Adrenal gland (tissue), 19 donors: ENCODE measurements at places on chromosomes 13 and 19. TPM values are rescaled to one million over a fixed set of nuclear protein-coding genes. Genes with fewer than 3 reads are reported as not detected.
A peak's percentile ranks its signal among the peaks of the same experiment; 100 is the strongest.

- no peak for DNase-seq
Measured at GRCh38 chr13:39773833-39774232, 118.4 kb downstream of the COG6 start.

DNA sequence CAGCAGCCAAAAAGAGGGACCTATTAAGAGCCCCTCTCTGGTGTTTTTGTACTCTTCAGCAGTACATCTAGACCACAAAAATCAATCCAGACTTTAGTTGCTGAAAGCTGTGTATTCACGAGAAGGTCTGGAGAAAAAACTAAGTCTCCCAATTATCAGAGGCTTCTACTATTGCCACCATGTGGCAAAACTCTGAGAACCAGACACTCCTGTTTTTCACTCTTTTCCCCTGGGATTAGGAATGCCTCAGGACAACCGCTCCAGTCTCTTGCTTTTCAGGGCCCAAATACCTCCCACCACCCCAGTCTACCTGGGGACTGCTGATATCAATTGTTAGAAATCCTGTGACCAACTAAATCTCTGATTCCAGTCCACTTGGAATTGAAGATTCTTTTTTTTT, 30.1 kb upstream of the OBI1 start:
- no peak for DNase-seq

GRCh38 chr19:5308451-5309437, 31.9 kb downstream of the PTPRS start:
- DNase-seq: no peak

- DNase-seq: peak; percentile 66
Measured at GRCh38 chr19:40165362-40165937, 25.8 kb upstream of the MAP3K10 start.

GRCh38 chr13:19772306-19772705, 10.4 kb downstream of the PSPC1 start:
- DNase-seq: no peak

DNA sequence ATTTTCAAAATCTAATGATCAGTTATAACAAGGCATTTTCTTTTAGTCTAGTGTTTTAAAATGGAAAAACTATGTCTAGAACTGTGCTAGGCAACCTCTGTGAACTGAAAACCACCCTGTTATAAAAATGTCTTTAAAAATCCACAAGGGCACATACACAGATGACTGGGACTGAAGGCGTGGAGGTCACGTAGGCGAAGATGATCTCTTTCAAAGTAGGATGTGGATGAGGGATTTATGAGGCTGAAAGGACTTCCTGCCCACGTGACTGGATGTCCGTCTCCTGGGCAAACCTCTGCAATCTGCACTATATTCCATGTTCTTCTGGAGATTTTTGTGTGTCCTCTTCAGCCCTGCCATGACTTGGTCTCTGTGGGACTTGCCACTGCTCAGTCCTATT, 84.2 kb upstream of the ZNF536 start:
- DNase-seq: no peak

DNA sequence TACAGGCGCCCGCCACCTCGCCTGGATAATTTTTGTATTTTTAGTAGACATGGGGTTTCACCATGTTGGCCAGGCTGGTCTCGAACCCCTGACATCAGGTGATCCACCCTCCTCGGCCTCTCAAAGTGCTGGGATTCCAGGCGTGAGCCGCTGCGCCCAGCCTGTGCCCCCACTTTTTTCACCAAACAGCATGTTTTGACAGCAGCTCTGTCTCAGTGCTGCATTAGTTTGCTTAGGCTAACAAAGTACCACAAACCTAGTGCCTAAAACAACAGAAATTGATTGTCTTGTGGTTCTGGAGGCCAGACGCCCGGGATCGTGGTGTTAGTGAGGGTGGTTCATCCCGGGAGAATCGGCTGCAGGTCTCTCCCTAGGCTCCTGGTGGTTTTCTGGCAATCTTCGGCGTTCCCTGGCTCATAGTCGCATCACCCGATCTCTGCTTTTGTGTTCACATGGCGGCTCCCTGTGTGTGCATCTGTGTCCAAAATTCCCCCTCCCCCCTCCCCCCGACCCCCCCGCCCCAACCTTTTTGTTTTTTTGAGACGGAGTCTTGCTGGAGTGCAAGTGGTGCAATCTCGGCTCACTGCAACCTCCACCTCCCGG, 30.0 kb downstream of the MYH14 start:
- DNase-seq: no peak

DNA sequence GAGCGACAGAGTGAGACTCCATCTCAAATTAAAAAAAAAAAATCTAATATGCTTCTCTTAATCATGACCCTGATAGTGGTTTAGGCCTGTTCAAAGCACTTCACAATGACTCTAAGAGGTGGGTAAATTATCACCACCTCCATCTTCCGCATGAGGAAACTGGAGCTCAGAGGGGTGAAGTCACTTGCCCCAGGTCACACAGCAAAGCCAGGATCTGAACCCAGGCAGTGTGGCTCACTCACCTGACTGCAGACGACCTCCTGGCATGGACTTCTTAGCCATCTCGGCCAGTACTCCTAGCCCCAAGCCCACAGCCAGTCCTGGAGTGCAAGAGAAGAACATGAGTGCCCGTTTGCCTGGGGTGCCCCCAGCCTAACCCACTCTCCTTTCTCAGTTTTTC, 6.9 kb downstream of the COQ8B start:
- DNase-seq: no peak

GRCh38 chr13:94327318-94327717, 152.2 kb downstream of the DCT start:
- no peak for DNase-seq

GRCh38 chr19:48568345-48568886, 16.4 kb downstream of the SULT2B1 start:
- DNase-seq: peak; percentile 97

DNA sequence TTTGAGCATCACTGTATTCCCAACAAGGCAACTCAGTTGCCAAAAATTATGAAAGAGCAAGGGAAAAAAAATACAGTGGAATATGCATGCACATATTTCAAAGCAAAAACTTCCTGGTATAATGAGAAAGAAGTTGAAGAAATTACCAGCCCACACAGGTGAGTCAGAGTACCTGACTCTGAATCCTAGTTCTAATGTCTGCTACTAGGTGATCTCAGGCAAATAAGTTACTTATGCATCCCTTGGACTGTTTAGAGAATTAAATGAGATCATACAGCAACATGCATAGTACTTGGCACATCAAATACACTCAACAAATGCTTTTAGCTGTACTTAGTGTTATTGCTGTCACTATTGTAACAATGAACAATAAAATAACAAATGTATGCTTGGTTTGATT, 144.9 kb downstream of the MIPEP start:
- no peak for DNase-seq

DNA sequence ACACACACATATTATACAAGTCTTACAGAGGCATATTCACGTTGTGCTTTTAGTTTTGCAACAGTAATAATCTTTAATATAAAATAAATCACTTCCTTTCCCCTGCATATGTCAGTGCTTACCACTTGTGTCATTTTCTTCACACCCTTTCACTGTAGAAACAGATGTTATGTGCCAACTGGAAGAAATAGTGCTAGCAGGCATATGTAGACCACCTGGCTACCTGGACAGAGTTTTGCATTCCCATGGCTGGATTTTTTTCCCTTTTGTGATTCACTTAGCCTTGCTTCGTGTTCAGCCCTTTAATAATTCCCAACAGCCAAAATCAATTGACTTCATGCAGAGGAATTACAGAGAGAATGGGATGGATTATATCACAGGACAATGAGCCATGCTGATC, 399.1 kb upstream of the SPRY2 start:
- no peak for DNase-seq

- DNase-seq: no peak
Measured at GRCh38 chr13:84741253-84741652, 859.0 kb upstream of the SLITRK1 start.

- no peak for DNase-seq
Measured at GRCh38 chr13:46039411-46040182, 12.9 kb downstream of the ZC3H13 start.

- no peak for DNase-seq
Measured at GRCh38 chr13:111312944-111313590, 7.4 kb upstream of the TEX29 start.

GRCh38 chr13:112260108-112261055, 115.8 kb upstream of the SPACA7 start:
- DNase-seq: no peak

DNA sequence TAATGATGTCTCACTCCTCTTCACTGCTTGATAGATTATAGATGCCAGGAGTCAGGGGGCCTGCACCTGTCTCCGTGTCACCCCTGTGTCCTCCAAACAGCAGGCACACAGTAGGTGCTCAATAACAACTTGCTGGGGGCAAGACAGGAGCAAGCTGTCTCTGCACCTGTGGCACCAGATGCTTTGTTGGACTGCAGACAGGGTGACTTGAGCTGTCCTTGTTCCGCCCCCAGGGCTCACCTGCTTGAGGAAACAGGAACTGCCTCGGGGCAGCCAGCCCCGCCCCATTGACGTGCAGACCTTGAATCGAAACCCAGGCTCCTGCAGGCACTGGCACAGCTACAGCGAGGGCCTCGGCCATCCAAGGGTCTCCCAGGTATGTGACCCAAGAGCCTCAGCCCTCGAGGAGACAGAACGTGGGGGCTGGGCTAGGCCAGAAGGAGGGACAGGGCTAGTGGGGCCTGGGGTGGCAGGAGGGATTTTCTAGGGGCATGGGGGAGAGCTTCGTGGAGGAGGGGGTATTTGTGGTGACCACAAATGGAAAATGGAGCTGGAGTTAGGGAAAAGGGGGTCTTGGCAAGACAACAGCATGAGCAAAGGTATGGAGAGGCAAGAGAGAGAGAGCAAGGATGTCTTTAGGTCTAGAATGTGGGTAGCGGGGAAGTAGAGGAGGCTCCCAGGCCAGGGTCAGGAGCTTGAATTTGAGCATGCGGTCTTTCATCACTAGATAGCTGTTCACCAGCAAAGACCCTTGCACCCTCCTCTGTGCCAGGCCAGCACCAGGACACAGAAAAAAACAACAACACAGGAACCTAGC, at the start of gene HSH2D:
HSH2D (plus strand) TSS at position 287 of the 817 bp plus-strand sequence. CDS start 5,066 bp downstream, outside the sequence.
- DNase-seq: peak; percentile 66

DNA sequence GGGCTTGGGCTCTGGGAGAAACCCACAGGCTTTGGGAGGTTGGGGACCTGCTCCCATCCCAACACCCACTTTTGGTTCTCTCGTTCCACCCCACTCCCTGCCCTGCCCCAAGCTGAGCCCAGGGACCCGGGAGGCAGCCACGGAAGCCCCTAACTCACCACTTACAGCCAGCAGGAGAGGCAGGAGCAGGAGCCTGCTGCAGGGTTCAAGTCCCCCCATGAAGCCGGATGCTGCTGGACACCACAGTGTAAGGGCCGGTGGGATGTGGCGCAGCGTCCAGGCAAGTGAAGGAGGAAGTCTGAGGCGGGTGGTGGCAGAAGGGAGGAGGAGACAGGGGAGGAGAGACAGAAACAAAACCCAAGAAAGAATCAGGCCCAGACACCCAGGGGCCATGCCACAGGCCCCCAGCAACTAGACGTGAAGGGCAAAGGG, at the start of gene TYROBP:
TYROBP (minus strand) TSS at position 286 of the 432 bp plus-strand sequence; CDS start at position 219, 67 bp downstream.
- no peak for DNase-seq

DNA sequence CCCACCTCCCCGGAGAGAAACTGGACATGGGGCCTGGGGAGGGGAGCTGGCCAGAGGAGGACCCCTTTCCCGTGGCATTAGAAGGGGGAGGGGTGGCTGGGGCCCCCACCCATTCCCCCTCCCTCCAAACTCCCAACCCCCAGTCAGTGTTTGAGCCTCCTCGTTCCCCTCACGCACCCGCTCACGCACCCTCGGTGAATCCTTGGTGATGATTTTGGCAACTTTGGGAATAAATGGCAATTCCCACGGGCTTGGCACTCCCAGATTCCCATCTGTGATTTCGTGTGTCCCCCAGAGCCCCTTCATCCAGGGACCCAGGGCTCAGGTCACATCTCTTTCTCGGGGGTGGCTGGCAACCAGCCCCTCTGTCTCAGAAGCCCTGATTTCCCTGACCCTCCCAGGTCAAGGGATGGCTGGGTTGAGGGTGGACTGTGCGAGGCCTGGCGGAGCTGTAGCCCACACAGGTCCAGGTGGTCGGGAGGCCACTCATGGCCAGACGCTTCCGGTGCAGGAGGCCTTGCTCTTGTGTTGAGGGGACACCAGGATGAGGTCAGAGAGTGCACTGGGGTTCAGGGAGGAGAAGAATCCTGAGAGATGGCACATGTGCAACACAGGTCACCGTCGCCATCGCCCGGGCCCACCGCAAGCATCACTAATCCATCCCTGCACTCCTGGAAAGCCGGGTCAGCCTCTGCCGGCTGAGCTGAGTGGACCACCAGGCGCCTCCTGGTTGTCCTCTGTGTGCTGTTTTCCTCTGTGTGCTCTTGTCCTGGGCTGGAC, 20.7 kb downstream of the EPN1 start:
- no peak for DNase-seq

DNA sequence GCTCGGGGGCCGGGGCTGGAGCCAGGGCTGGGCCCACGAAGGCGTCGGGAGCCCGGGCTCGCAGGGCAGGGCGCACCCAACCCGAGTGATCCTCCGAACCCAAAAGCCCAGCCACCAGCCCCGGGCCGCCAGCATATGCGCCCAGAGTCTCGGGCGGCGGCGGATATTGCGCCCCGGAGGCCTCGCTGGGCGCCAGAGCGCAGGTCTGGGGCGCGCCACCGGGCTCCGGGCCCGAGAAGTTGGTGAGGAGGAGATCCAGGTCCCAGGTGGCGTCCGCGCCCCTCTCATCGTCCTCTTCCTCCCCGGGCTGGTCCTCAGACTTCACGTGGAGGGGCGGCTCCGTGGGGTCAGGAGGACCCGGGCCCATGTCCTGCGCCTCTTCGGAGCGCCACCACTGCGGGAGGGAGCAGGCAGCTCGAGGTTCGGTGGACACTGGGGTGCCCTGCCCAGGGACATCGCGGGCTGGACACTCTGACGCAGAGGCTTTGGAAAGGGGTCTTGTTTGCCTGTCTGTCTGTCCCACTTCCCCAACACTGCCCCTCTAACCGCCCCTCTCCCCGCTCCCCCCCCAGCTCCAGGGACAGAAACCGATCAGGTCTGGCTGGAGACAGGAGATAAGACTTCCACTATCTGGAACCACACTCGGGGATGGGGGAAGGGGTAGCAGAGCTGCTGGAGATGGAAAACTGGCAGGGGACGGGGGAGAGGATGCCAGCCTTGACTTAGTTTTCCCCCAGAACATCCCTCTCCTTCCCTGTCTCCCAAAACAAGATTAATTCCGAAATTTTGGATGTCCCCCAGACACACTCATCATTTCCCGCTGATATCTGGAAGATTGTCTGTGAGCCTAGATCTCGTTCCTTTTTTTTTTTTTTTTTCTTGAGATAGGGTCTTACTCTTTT, 1.0 kb downstream of the KLF1 start:
- DNase-seq: no peak

Gene ZNF441
- 8.9 TPM for total RNA-seq

Gene FCER2
- total RNA-seq: 0.39 TPM

Gene CD37
- total RNA-seq: 23.2 TPM

Gene EDNRB
- total RNA-seq: 169 TPM

Gene C5AR2
- total RNA-seq: 2.6 TPM

Gene SLC10A2
- total RNA-seq: not detected

Gene SERP2
- total RNA-seq: 2.6 TPM

Gene BLOC1S3
- 25.5 TPM for total RNA-seq

Gene B3GNT8
- total RNA-seq: 0.98 TPM

Gene CASP14
- total RNA-seq: not detected

Gene KLK15
- total RNA-seq: not detected

Gene CD33
- 7.3 TPM for total RNA-seq
